M059J (cell line): ENCODE measurements at places on chromosomes 7 and 10. TPM values are rescaled to one million over a fixed set of nuclear protein-coding genes. Genes with fewer than 3 reads are reported as not detected.

DNA sequence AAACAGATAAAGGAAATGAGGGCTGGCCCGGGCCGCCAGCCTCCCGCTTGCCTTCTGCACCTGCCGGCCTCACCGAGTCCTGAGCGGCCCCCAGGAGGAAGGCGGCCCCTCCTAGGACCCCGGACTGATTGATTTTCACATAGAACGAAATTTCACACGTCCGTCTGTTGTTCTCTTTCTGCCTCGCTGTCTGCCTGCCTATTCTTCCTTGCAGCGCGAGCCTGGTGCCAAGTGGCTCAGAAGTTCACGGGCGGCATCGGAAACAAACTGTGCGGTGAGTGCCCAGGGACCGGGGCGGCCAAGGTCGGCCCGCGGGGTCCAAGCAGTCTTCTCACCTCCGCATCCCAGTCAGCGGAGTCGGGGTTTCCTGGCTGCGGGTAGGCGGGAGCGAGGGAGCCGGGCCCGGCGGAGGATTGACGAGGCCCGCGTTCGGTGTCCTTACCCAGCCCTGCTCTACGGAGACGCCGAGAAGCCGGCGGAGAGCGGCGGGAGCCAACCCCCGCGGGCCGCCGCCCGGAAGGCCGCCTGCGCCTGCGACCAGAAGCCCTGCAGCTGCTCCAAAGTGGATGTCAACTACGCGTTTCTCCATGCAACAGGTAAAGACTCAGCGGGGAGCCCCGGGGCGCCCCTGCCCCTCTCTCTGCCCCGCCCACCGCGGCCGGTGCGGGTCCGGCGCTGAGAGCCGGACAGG, 967 bp downstream of the GAD2 start:
- DNase-seq, result no peak

DNA sequence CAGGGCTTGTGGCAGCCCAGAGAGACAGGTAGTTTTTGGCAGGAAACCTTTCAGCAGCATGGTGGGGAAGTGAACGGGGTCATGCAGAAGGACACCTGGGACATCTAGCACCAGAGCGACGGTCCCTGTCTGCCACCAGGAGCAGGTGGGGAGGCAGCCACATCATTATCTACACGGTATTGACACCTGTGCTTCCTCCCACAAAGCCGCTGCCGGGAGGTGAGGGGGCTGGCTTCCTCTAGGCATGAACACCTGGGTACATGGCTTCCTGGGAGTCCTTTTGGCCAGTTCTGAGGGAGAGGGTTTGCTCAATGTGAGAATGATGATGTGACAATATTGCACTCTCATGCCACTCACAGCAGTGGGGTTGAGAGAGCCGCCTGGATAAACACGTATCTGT, 275.2 kb downstream of the ACTR3B start:
- no peak for DNase-seq

DNA sequence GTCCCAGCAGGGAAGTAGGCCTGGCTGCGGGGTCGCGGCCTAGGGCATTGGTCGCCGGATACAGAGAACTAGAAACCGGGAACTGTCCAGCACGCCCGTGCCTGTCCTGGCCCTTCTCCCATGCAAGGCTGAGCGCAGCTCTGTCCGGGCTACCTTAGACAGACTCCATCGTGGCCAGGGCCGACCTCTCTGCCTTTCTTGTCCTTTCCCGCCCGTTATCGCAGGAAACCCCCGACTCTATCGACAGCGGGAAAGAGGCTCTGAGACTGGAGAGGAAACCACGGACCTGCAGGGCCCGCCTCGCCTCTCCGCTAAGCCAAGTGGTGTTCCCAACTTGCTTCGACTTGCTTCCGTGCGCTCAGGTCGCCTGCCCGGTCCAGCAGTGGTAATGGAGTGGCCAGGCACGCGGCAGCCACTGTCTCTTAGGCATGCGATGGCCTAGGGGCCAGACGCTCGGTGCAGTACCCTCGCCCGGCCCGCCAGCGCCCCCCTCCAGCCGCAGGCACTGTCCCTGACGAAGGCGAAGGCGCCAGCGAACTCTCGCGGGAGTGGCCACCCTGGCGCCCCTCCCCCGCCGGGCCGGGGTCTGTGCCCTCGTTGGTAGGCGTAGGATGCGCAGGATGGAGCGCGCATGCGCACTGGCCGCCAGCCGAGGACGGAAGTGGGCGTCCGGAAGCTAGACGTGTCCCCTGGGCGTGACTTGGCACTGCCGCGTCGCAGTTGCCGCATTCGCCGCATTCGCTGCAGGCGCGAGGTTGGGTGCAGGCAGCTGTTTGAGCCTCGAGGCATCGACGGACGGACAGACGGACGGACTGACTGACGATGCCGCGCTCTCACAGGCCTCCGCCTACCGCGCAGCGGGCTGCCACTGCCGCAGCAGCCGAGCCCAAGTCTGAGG, 54.4 kb downstream of the MCMBP start:
- no peak for DNase-seq

DNA sequence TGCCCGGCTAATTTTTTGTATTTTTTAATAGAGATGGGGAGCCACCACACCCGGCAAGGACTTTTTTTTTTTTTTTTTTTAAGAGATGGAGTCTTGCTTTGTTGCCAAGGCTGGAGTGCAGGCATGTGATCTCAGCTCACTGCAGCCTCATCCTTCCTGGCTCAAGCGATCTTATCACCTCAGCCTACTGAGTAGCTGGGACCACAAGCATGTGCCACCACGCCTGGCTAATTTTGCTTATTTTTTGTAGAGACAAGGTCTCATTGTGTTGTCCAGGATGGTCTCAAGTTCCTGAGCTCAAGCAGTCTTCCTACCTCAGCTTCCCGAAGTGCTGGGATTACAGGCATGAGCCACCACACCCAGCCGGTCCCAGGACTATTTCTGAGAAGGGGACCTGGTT, 9.3 kb upstream of the MCU start:
- peak; percentile 64 for DNase-seq

DNA sequence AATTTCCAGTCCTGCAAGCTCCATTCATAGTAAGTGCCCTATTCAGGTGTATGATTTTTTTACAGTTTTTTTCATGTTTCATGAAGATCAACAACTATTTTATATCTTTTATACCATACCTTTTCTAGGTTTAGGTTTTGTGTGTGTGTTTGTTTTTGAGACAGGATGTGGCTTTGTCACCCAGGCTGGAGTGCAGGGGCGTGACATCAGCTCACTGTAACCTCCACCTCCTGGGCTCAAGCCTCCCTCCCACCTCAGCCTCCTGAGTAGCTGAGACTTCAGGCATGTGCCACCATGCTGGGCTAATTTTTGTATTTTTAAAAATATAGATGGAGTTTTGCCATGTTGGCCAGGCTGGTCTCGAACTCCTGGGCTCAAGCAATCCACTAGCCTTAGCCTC, 35.0 kb downstream of the ARMH3 start:
- no peak for DNase-seq

GRCh38 chr7:55432939-55433784, 68.0 kb downstream of the LANCL2 start:
- DNase-seq, result peak; percentile 63

DNA sequence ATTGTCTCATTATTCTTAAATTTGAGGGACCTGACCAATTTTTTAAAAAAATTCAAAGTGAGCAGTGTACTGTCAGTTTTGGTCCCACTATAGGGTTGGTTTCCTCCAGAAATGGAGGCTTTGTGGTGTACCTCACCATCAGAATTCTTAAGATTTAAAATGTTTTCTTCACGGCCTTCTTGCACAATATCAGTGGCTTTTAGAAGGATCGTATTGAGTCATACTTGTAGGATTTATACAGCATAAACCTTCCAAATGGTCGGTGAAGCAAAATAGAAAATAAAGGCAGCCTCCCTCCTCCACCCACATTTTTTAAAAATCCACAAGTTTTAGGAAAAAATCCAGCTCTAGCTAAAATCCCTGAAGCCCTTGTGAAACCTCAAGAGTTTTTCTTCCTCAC, 126.4 kb downstream of the RNLS start:
- DNase-seq, result peak; percentile 60

GRCh38 chr7:128321044-128321422, 22.7 kb downstream of the RBM28 start:
- DNase-seq, result no peak

GRCh38 chr7:117751775-117752174, 121.5 kb downstream of the CTTNBP2 start:
- no peak for DNase-seq

Gene EIF3A
- total RNA-seq, result 33.0 and 62.4 TPM in 2 replicates

Gene DNAH11
- 1.5 and 7.0 TPM in 2 replicates for total RNA-seq

Gene TMEM196
- total RNA-seq, result not detected in 2 replicates

Gene FAM13C
- total RNA-seq, result 0.22 and 1.5 TPM in 2 replicates

Gene MRLN
- total RNA-seq, result not detected in 2 replicates

DNA sequence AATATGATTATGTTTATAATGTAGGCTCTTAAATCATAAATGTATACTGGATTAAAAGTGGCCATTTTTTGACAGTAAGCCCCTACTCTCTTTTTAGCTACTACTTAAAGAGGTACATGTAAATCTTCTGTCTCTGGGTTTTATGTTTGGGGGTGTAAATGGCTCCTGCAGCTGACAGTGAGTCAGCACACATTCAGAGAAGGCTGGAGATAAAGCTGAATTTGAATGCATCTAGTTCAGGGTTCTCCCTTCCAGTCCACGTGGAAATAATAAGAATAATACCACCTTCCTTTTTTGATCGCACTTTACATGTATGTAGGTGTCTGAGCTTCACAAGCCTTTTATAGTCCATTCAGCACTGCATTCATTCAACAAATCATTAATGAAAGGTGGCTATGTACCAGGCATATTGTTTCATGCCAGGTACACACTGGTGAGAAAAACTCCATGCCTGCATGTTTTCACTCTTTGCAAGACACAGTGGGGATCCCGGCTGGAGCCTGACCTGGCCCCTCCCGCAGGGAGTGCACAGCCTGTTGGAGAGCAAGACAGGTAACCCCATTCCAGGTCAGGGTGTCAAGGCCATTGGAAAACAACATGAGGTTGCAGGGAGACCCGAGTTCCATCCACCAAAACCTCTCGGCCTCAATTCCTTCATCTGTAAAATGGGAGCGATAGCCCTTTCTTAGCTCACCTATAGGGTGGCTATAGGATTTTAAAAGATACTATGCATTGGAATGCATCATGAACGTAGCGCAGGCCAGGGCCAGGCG, 107.5 kb upstream of the ANLN start:
- peak; percentile 33 for DNase-seq
